ENCODE measurements at places on chromosomes 2 and 18. TPM values are rescaled to one million over a fixed set of nuclear protein-coding genes. Genes with fewer than 3 reads are reported as not detected.

DNA sequence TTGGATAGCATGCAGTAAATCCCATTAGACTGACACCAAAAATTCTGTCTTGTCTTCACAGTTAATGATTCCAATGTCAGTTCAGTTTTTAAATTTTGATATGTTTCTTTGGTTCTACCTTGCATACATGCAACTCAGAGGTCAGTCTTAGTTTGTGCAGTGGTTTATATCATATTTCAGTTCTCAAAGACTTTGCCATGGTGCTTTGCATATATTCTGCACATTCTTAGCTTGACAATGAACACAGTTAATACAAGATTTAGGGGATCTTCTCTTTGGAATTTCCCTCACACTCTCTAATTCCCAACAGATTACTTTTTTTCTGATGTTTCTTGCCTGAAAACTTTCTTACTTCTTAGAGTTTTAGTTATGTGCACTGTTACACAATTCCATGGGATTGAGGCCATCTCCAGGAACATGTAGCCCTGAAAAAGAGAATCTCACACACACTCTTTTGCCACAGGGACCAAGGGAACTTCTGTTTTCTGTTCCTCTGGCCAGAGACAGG, 17.3 kb downstream of the NOL4 start:
- no peak overlapping the region for H3K27ac ChIP-seq
- H3K36me3 ChIP-seq, result no peaks in the 10 kb centered on the region
- DNase-seq, result no peak
- H3K4me3 ChIP-seq, result no peak overlapping the region
- no peaks in the 10 kb centered on the region for H3K27me3 ChIP-seq
- H3K4me1 ChIP-seq, result no peaks in the 10 kb centered on the region

The MAPK4 gene
- 16.1 TPM for total RNA-seq

The NEU2 gene
- not detected for total RNA-seq

- no peaks in the 10 kb centered on the region for H3K27me3 ChIP-seq
- no peaks in the 10 kb centered on the region for H3K36me3 ChIP-seq
- DNase-seq, result no peak
- no peak overlapping the region for H3K4me3 ChIP-seq
- no peak overlapping the region for H3K27ac ChIP-seq
Measured at GRCh38 chr2:1772471-1773267, 28.4 kb upstream of the PXDN start.

DNA sequence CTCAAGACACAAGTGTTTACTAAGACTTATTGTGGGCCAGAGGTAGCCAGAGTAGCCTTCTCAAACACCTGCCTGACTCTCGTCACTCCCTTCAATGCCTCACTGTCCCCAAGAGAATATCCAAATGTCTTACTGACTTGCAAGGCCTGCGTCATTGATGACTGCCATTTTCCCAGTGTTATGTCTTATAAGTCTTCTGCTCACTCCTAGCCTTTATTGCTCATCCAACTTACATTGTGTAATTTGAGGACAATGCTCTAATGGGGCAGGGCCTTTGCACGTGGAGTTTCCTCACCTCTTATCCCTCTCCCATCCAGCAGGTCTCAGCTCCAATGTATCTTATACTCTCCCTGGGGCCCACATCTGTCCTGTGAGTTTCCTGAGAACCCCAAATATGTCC, 10.1 kb upstream of the CD226 start:
- no peak overlapping the region for H3K27ac ChIP-seq
- H3K36me3 ChIP-seq, result no peaks in the 10 kb centered on the region
- no peaks in the 10 kb centered on the region for H3K27me3 ChIP-seq
- peaks cover 5% of the 10 kb centered on the region for H3K4me1 ChIP-seq
- no peak overlapping the region for H3K4me3 ChIP-seq
- DNase-seq, result no peak

DNA sequence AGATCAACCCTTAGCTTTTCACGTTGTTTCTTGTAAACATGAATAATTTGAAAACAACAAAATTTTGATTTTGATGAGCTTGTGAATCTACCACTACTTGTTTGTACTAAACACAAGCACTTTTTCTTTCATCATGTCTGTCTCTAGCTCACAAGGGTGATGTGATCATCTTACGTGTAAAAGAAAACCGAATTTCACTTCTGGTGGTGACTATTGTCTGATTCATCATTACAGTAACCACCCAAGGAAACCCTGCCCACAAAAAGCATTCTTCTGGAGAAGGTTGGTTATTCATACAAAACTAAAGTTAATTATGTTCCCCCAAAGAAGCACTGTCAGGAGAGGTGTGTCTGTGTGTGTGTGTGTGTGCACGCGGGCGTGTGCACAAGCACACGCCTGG, 285.4 kb downstream of the ZNF516 start:
- H3K27ac ChIP-seq, result no peak overlapping the region
- no peaks in the 10 kb centered on the region for H3K27me3 ChIP-seq
- no peaks in the 10 kb centered on the region for H3K36me3 ChIP-seq
- H3K4me3 ChIP-seq, result no peak overlapping the region

- H3K27me3 ChIP-seq, result no peaks in the 10 kb centered on the region
- no peak overlapping the region for H3K4me3 ChIP-seq
- no peak for DNase-seq
- H3K4me1 ChIP-seq, result no peaks in the 10 kb centered on the region
Measured at GRCh38 chr18:43161528-43161927, 46.0 kb upstream of the RIT2 start.
